ENCODE measurements at places on chromosomes 16 and 17.
A peak's percentile ranks its signal among the peaks of the same experiment; 100 is the strongest.

GRCh38 chr17:73261617-73261951, at the start of gene CPSF4L:
Gene CPSF4L, minus strand, starts transcription at chr17:73261880. Its CDS starts 62 bp downstream, at chr17:73261818.
- no peak for DNase-seq

DNA sequence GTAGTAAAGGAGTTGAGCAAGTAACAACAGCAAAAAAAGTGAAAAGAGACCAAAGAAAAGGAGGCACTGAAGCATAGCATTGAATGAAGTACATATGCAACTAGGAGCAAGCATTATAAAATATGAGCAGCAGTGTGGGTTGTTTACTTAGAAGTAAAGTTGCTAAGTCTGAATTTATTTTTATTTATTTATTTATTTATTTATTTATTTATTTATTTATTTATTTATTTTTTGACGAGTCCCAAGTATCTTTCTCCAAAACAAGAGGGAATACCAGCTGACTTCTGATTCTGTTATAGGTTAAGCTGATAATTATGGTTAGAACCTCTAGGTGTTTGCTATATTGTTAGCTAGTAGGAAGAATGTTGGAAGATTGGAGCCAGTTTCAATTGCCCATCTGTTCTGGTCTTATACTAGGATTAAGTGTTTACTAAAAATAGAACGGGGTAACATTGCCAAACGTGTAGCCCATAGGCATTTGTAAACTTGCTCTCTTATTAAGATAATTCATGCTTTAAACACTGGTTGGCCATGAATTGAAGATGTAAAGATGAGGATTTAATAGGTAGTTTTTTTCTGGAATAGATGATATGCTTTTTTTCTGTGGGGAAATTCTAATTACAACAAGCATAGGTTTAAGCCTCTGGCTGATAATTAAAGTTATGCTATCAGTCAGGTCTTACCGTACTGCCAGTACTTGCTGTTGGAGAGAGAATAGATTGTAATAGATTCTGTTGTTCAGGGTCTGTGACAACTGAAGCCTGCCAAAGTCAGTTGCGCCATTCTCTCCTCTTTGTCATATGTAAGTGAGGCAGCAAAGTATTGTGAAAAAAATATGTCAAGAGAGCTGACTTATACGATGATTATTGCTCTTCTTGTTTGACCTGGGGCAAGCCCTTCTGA, 66.7 kb downstream of the PPM1E start:
- peak; percentile 41 for DNase-seq

DNA sequence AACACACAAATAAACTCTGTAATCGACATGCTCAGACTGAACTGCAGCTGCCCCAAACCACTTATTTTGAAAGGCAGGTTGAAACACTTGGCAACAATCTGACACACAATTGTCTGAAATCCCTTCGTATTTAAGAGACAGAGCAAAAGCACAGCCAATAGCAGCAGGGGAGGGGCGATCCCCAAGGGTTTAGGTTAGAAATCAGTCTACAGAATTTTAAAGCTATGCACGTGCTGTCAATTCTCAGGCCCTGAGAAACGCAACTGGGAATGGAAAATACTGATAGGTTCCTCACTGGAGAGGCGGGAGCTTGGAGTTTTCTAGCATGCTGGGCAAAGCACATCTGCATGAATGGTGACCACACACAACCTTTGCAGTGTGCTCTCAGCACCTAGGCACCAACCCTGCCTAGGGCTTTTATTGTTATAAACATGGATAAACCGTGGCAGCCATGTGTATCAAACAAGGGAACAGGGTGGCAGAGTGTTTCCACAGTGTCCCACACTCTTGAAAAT, 168.0 kb downstream of the AATF start:
- no peak for DNase-seq

DNA sequence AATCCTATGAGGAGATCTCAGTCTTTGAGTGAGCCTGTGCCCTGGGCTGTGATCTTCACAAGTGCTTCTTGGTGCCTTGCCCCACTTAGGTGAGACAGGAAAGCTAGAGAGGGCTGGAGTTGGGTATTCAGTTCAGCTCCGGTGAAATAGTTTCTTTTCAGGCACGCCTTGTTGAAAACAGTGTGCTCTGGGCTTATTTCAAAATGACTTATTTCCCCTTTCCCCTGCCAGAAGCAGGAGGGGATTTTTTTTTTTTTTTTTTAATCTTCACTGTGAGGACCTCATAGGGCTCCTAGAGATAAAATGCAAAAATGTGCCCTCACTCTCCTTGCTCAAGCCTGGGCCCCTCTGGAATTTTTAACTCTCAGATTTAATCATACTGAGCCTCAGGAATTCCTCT, 27.2 kb downstream of the MOSMO start:
- DNase-seq: no peak

All from NCI-H510A treated with DMSO at 0.1 percent for 48 hours (cell line).